ENCODE measurements at places on chromosomes 1 and 21. TPM values are rescaled to one million over a fixed set of nuclear protein-coding genes. Genes with fewer than 3 reads are reported as not detected.

Gene GIPC2
- total RNA-seq, result not detected

Gene MSH4
- total RNA-seq, result not detected

Gene HES3
- not detected for total RNA-seq

Gene MFAP2
- total RNA-seq, result 62.4 TPM

Gene EPHA8
- total RNA-seq, result not detected

Gene STX12
- total RNA-seq, result 18.6 TPM

Gene S100A13
- total RNA-seq, result 239 TPM

Gene TXNIP
- total RNA-seq, result 1.8 TPM

GRCh38 chr21:17794518-17795145 is 24.5 kb downstream of the C21orf91 start:
- no peak for DNase-seq

GRCh38 chr1:8155528-8156186 is 129.5 kb upstream of the ERRFI1 start:
- DNase-seq, result no peak

- DNase-seq, result no peak
These were observed 20.1 kb downstream of the FMO3 start for GRCh38 chr1:171110621-171111326.

DNA sequence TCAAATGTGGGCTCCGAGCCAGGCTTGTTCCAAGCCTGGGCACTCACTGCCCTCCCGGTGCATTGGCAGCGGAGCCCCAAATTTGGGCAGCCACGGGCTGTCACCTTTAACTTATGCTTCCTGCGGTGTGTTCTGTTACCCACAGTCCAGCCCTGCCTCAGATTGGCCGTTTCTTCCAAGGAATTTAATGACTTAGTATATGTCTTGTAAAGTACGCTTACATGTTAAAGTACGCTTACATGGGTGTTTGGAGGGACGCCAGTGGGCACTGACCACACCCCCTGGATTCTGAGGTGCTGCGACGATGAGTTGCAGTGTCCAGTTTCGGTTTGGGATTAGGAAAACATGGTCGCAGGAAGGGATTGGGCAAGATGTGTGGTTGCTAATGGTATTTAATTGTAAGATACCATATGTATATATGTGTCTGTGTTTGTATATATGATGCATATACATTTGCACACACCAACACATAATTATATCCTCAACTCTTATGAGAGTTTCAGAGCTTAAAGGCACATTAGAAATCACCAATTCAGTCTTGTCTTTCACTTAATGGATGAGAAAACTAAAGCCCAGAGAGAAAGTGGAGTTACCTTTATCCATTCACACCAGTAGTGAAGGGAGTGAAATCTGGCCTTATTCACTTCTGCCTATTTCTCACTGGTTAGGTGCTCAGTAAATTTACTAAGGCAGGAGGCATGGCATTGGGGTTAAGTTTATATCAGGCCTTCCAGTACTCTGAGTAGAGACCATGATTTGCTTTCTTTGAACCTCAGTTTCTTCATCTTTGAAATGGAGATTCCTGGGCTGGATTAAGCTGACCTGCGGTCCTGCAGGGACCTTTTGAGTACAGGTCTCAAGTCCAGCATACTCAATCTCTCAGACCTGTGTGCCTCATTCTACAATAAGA is 1.0 kb downstream of the SMYD2 start:
- peak; percentile 64 for DNase-seq

DNA sequence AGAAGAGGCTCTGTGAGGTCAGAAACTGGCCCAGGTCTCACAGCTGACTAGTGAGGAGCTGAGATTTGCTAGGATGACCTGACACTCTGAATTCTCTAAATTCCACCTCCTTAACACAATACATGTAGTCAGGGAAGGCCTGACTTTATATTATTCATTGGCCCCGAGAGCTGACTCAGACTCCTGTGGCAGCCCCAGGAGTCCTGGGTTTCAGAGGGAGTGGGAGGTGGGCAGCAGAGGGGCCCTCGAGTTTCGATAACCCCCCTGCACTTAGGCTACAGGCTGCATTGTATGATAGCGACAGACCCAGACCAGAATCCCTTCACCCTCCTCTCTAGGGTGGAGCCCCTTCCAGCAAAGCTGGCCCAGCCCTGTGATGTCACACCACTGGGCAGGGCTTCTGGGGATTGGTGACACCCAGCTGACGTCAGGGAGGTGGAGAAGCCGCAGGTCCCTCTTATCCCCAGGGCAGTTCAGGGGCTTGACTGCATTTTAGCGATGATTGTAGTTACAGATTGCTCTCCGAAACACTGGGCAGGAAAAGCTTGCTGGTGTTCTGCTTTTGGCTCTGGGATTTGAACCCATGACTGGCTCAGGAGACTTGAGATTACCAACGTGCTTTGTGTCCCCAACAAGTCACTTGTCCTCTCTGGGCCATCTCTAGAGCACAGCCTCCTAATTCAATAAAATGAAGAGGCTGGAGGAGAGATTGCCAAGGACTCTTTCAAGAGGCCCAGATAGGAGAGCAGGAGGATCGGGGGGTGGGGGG is 17.0 kb upstream of the GPR37L1 start:
- DNase-seq, result no peak

GRCh38 chr1:212488436-212489283 is 55.9 kb downstream of the NENF start:
- DNase-seq, result peak; percentile 12

DNA sequence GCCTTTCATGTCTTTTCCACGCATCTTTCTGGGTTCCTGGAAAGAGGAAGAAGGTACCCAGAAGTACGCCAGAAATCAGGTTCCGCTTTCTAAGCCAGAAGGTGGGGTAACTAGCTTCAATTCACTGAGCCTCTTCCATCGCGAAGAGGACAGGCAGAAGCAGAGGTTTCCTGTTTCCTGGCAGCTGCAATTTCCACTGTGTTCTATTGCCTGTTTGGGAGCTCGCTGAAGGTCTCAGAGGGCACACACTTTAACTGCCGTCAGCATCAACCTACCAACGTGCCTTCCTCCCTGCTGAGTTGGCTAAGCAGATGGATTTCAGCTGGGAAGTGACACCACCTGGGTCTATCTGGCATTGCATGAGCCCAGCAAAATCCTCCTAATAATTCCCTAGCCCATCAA is 10.0 kb downstream of the NCF2 start:
- DNase-seq, result no peak

- no peak for DNase-seq
These were observed 71.5 kb upstream of the RGS4 start for GRCh38 chr1:162997499-162998285.

DNA sequence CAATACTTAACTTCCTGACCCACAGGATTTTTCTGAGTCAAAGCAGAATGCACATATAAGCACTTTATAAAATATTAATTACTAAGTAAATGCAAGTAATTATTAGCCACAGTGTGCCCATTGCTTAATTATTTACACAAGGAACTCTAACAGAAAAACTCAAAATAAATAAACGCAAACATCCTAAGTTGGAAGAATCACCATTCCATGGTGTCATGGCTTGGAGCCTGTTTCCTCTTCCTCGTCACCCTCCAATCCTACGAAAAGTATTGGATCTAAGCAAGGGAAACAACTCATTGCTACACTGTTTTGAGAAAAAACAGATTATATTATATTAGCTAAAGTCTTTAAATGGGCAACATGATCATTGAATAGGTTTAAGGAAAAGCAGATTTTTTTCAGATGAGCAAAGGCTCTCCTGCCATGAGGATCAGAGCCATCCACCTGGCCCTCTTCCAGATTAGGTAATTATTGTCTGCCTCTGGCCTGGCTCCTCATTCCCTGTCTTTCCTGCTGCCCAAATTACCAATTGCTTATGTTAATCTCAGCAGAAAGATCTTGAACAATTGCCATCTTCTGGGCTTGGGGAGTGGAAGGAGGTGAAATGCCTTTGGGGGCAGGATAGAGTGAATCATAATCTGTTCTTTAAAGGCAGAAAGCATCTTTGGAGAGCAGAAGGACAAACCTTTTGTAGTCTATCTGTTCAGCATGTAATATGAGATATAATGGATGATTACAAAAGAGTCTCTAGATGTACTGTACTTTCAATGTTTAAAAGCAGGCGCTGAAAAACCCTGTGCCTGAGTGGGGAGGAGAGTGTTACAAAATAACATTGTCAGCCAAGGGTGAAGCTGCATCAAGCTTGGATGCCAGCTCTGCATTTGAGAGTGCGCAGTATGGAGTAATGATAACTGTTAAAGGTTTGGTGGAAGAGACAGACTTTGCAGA is 121.2 kb downstream of the DUSP10 start:
- no peak for DNase-seq

GRCh38 chr1:178241837-178242236 is 147.9 kb downstream of the RASAL2 start:
- no peak for DNase-seq

DNA sequence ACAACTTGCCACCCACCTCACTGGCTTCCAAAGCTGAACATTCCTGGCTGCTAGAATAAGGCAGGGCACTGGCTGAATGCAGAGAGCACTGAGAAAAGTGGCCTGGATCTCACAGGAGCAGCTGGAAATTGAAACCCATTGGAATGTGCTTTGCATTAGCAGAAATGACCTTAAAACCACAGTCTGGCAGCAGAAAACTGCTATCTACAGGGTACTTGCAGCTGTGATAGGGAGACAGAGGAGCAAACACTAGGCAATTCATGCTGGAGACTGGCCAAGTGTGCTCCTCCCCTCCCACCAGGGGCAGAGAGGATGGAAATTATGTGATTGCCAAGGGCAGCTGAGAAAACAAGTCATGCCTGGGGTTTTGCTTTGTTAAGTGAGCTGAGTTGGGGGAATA is 47.2 kb downstream of the HSD3B1 start:
- peak; percentile 4 for DNase-seq

- no peak for DNase-seq
These were observed 870 bp downstream of the KRTAP10-8 start for GRCh38 chr21:44612669-44613229.

GRCh38 chr1:34373912-34374311 is 197.2 kb downstream of the C1orf94 start:
- no peak for DNase-seq

- DNase-seq, result no peak
These were observed 6.5 kb upstream of the ATP1A4 start for GRCh38 chr1:160144921-160145320.

- DNase-seq, result no peak
These were observed 2.7 kb downstream of the GSTM4 start for GRCh38 chr1:109658533-109659042.

Data from G401 (cell line).